Activated T-cell treated with anti-CD3 and anti-CD28 coated beads, Interleukin-2, amount 50 U/mL, for 72 hours (primary cell): ENCODE measurements at places on chromosomes 5 and 9.
A peak's percentile ranks its signal among the peaks of the same experiment; 100 is the strongest.

DNA sequence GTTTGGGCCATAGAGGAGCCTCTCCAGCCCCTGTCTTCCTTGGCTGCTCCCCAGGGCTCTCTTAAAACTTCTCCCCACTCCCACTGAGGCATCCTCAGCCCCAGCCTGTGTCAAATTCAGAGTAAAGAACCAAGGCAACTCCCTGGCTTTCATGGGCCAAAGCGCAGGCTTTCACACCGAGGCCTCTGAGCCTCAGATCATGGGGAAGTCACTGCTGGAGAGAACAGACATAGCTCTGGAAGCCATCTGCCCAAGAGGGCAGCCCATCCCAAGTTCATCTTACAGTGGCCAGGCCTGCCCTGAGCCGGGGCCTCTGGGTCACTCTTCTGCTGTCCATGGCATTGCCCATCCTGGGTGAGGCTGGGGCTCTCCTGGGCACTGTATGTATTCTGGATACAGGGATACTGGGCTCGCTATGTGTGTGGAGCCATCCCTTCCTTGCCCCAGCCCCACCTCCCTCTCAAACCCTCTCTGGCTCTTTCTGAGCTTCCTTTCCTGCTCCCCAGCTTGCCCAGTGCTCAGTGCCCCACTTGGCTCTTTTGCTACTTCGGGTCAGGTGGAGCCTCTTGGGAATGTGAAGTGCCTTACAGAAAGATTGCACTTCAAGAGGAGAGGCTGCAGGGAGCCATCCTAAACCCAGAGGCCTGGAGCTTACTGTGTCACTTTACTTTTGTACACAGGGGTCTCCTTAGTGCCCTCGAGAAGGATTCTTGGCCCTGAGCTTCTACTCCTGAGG is 33.0 kb downstream of the TGFBI start:
- no peak for DNase-seq

GRCh38 chr9:137660144-137660543 is 41.3 kb downstream of the EHMT1 start:
- no peak for DNase-seq

DNA sequence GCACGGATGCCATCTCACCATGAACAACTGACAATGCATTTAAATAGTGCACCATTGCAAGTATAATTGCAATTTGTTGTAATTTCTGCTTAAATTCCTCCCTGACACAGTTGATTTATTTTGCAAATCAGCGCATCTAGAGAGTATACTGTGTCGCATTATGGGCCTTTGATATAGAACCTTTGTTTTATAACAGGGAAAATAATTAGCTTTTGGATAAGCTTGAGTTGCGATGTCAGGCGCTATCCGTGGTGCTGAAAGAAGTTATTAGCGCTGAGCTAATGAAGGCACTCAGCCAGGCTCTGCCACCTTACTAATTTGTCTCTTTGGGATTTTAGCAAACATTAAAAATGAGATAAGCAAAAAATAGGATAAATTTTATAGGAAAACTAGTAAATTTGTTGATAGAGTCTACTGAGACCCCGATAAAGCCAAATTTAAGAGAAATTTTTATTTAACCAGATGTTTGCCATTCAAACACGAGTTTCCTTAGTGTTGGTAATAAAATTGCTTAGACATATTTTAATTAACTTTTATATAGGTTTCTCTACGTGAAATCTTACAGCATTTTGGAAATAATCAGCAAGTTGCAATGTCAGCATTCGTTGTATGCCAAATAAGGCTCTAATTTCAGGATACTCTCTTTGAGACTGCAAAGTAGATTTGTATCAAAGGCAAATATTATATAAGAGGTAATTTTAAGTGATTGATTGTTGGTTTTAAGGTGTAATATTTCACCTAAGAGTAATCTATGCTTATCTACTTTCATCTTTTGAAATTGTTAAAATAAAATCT is 355.5 kb downstream of the TLR4 start:
- no peak for DNase-seq

GRCh38 chr5:88660264-88660946 is 222.6 kb downstream of the MEF2C start:
- no peak for DNase-seq

GRCh38 chr9:136902259-136902821 is 16.0 kb downstream of the TRAF2 start:
- peak; percentile 87 for DNase-seq

GRCh38 chr5:159641371-159642039 is 274.8 kb upstream of the ADRA1B start:
- DNase-seq = no peak

DNA sequence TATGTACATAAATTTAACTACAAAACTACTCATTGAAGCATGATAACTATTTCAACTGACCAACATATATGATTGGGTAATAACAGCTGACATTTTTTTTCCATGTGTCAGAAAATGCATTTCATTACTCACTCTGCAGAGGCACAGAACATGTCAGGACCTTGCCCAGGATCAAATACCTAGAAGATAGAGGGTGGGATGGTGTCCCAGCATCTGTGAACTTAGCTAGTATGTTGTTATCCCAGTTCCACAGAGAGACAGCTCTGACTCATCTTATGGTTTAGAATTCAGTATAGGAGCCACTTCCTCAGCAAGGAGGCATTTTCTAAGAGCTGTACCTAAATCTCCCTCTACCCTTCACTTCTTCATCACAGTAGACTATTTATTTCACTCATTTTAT is 1198.6 kb upstream of the ACO1 start:
- no peak for DNase-seq

- DNase-seq = no peak
Measured at GRCh38 chr9:126833020-126833419, 27.4 kb upstream of the ZBTB34 start.

GRCh38 chr5:1007681-1008450 is 736 bp upstream of the NKD2 start:
- no peak for DNase-seq
